ENCODE measurements at places on chromosomes 3 and 15. TPM values are rescaled to one million over a fixed set of nuclear protein-coding genes. Genes with fewer than 3 reads are reported as not detected.

Gene CHRM5
- total RNA-seq = not detected

Gene ITIH1
- not detected for total RNA-seq

Gene RASSF1
- total RNA-seq = 42.0 TPM

DNA sequence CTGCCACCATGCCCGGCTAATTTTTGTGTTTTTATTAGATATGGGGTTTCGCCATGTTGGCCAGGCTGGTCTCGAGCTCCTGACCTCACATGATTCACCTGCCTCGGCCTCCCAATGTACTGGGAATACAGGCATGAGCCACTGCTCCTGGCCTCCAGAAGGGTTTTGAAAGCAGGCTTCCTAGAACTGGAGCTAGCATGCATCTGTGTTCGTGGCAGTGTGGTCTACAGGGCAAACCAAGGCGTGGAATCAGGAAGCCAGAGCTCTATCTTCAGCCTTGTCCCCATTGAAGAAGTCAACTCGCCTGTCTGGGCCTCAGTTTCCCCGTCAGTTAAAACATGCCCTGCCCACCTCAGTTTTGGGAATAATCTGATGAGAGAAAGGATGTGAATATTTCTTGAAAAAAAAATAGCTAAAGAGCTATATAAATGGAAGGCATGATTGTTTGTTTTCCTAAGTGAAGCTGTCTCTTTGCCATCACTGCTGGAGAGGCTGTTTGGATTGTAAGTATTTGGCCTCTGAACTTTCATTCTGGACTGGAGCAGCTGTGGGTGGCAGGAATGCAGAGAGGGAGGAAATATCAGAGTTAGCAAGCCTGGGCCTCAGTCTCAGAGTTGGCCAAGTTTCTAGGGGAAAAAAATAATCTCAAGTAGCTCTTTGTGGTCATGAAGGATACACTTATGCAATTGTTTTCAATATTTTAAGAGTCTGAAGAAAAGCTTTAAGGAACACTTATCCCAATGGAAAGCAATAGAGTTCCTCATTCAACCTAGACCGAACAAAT lies 36.5 kb upstream of the UACA start:
- peak; percentile 90 for DNase-seq

DNA sequence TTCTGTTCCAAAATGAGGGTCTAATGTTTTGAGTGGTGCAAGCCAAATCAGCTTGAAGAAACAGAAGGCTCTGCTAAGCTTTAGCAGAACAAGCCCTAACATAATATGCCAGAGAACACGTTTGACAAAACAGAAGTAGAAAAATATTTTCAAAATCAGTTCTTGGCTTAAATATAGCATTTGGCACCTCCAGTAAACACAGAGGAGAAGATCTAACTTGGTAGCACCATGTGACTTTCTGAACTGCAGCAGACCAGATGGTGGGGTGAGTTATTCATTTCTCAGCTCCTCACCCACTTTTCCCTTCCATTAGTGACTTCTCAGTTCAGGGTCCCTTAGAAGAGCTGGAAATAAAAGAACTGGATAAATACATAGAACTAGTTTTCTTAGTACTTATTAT lies 395.8 kb downstream of the MAGI1 start:
- DNase-seq = no peak

- DNase-seq = no peak
Measured at GRCh38 chr15:43187544-43188155, 2.4 kb downstream of the CCNDBP1 start.

DNA sequence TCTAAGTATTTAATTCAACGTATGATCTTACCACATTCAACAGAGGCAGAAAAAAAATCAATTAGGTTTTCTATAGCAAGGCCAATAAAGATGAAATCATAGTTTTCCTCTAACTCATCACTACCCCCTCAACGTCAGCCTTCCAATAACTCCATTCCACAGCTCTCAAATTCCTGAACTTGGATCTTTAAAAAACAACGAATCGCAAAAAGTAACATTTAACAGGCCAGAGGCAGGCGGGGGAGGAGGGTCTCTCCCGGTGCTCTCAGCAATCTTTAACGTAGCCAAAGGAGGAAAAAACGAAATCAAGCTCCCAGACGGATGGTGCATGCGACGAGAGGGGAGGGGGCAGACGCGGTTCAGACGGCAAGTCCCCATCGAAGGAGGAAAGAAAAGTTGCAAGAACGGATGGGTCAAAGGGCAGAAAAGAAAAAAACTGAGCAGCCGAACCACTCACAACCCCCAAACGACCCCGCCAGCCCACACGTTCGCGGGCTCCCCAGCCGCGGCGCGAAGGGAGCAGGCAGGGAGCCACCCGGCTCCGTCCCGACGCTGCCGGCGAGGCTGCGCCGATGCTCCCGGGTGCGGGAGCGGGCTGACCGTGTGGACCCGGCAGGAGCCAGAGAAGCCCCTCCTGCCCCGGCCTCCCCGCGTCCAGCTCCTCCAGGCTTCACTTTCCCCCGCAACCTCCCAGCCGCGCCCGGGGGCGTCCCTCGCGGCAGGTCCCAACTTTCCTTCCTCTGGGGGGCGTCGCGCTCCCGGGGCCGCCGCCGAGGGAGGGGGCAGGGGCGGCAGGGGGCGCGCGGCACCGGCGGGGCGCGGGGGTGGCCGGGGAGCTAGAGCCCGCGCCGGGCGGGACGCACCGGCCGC lies 703 bp downstream of the PEAK1 start:
- DNase-seq = peak; percentile 35

DNA sequence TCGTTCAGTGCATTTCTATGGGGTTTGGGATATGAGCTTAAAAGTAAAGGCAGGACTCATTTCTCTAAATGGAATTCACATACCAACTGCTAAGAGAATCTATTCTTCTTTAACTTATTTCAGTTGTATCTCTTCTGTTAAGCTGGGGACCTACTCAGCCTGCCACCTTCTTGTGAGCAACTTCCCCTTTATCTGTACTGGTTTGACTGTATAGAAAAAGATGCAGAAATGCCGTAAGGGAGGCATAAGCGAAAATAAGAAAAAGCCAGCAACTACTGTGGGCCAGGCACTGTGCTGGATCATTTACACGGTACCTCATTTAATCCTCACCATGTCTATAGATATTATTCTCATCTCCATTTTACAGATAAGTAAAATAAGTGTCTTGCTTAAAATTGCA lies 38.4 kb downstream of the RBMS3 start:
- DNase-seq = no peak

DNA sequence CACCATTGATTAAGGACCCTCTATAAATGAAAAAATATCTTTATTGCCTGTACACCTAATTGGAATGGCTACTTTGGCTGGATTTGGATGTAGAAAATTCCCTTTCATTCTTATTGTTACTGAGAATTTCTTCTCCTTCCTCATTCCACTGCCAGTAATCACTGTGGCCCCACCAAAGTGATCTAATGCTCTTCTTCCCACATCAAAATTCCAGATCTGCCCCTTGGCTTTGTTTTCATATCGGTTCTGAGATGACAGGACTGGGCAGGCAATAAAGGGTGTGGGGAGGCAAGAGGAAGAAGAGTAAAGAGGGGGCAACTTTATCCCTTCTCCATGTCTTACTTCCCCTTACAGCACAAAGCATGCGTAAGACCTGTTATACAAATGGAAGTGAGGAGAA lies 2.1 kb downstream of the ANKUB1 start:
- peak; percentile 18 for DNase-seq

All from MG63 (cell line).